ENCODE measurements at places on chromosomes 11 and 22. TPM values are rescaled to one million over a fixed set of nuclear protein-coding genes. Genes with fewer than 3 reads are reported as not detected.

DNA sequence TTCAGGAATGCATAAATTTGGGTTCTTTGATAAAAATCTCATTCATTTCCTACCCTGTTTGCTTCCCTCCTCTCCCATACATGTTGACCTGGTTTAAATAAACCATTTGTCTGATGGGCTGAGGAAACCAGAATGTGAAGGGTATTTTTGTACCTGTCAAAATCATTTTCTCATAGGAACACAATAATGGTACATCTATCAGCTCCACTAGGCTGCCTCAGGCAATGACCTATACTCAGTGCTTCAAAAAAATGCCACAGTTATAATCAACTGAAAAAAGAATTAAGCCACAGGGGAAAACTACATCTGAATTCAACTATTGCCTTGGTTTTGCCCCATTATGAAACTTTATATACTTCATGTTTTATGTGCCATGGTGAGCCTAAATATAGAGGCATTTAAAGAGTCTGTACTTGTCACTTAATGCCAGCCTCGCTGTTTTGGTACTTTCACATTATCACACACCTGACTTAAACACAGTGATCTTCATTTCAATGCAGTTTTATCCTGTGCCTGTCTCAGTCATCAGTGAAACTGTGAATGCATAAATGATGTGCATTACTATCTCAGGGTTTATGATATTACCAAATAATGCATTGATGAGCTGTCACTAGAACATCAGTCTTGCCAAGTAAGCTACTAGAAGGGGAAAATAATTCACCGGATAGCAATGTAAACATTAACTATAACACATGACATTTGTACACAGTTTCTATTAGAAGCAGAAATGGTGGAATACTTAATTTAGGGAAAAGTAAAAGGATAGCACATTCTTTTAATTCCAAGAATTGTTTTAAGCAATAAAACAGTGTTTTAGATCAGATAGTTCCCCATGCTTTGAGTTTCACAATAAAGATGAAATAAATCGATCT lies 92.7 kb downstream of the MSANTD4 start:
- H3K4me1 ChIP-seq: no peaks in the 10 kb centered on the region
- H3K27me3 ChIP-seq: no peaks in the 10 kb centered on the region
- no peak for DNase-seq
- no peaks in the 10 kb centered on the region for H3K36me3 ChIP-seq
- no peak overlapping the region for H3K27ac ChIP-seq

IFITM1 gene
- total RNA-seq: 149 TPM

GRCh38 chr22:29753808-29754657 lies 12.8 kb downstream of the ZMAT5 start:
- H3K4me3 ChIP-seq: no peak overlapping the region
- DNase-seq: no peak
- no peak overlapping the region for H3K27ac ChIP-seq

OR51E2 gene
- total RNA-seq: not detected

- no peak overlapping the region for H3K4me3 ChIP-seq
- H3K36me3 ChIP-seq: peaks cover 51% of the 10 kb centered on the region
- H3K4me1 ChIP-seq: peaks cover 15% of the 10 kb centered on the region
- no peaks in the 10 kb centered on the region for H3K27me3 ChIP-seq
- H3K27ac ChIP-seq: no peak overlapping the region
These were observed 29.4 kb downstream of the RPL27A start for GRCh38 chr11:8711895-8712442.

- H3K4me3 ChIP-seq: no peak overlapping the region
- no peaks in the 10 kb centered on the region for H3K36me3 ChIP-seq
- H3K4me1 ChIP-seq: no peaks in the 10 kb centered on the region
These were observed 6.8 kb downstream of the PPP2R1B start for GRCh38 chr11:111759376-111759775.

DNA sequence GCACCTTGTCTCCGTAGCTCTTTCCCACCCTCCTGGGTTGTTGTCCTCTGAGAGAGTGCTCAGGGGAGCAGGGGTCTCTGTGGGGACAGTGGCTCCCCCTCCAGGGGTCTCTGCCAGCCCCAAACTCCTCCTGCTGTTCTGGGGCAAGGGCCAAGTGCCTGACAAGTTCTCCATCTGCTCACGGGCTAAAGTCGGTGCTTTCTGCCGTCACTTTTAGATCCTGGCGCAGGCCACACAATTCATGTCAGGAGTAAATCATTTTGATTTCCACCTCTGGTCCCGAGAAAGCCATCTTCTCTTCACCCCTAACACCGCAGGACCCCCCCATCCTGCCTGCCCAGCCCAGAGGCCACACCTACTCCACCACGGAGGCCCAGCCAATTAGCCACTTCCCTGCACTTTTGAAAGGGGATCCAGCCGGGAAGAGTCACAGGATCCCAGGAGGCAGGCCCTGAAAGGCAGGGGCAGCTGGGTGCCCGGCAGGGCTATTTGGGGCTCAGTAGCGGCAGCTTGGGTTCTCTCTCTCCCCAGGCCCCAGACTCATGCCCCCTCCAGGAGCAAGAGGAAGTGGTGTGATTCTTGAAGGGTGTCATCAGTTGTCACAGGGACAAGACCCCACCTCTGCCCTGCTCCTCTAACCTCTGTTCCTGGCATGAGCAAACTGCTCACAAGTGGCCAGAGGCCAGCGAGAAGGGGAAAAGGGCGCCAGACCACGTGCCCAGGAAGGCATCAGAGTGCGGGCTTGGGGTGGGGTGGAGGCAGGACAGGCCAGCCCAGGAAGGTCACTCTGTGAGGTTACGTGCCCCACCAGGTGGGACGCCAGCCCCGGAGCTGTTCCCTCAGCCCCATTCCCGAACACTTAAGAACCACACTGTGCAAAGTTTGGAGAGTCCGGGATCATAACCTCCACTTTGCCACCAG lies 1.3 kb downstream of the MACROD1 start:
- peaks cover 18% of the 10 kb centered on the region for H3K27me3 ChIP-seq
- DNase-seq: no peak
- H3K4me3 ChIP-seq: peak overlapping the region; percentile 81
- H3K27ac ChIP-seq: no peak overlapping the region
- H3K4me1 ChIP-seq: peaks cover 29% of the 10 kb centered on the region

DNA sequence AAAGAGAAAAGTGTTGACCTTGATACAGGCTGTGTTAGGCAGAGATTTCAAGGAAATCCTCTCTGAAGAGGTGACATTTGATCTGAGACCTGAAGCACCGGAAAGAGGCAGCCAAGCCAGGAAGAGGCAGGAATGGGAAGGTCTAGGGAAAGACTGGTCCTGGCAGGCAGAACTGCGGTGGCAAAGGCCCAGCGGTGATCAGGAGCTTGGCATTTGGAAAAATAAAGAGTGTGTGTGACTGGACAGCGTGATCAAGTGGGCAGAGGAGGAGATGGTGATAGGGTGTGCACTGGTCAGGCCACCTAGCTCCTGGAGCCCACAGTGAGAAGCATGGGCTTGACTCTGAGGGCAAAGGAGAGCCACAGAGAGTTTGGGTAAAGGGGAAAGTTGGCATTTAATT lies 27.2 kb upstream of the GAB4 start:
- peaks cover 20% of the 10 kb centered on the region for H3K27me3 ChIP-seq
- DNase-seq: no peak
- H3K27ac ChIP-seq: no peak overlapping the region
- peaks cover 5% of the 10 kb centered on the region for H3K4me1 ChIP-seq
- no peaks in the 10 kb centered on the region for H3K36me3 ChIP-seq
- no peak overlapping the region for H3K4me3 ChIP-seq

GRCh38 chr11:132576706-132577105 lies 955.6 kb downstream of the OPCML start:
- no peaks in the 10 kb centered on the region for H3K4me1 ChIP-seq
- H3K27me3 ChIP-seq: no peaks in the 10 kb centered on the region
- no peak for DNase-seq

DNA sequence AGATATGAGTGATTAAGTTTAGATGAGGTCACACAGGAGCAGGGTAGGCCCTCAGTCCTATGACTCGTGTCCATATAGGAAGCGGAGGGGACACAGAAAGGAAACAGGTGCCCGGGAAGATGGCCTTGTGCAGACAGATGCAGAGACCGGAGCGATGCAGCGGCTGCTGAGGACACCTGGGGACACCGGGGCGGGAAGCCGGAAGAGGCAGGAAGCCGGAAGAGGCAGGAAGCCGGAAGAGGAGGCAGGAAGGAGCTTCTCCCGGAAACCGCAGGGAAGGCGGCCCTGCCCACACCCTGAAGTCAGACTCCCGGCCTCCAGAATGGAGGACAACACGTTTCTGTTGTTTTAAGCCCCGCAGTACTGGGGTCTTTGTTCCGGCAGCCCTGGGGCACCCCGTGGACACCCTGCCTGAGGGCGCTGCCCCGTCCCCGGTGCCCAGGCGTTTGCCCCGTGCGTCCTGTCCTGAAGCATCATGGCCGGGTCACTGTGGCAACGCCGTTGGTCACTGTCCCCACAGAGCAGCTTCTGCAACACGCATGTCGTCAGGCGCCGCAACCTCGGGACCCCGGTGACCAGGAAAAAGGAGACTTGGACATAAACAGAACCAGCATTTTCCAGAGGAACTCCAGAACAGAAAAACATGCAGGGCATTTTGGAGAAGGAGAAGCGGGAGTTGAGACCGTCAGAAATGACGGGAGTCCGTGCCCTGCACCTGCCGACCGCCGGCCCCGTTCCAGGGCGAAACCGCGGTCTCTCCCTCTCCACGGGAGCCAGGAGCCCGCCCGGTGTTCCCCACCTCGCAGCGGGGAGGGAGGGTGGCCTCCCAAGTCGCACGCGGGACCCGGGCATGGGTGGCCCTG lies 103.4 kb downstream of the BRD1 start:
- H3K4me3 ChIP-seq: peak overlapping the region; percentile 29
- peaks cover 3% of the 10 kb centered on the region for H3K4me1 ChIP-seq
- no peaks in the 10 kb centered on the region for H3K36me3 ChIP-seq
- no peak overlapping the region for H3K27ac ChIP-seq
- H3K27me3 ChIP-seq: peaks cover 16% of the 10 kb centered on the region
- peak; percentile 11 for DNase-seq

DNA sequence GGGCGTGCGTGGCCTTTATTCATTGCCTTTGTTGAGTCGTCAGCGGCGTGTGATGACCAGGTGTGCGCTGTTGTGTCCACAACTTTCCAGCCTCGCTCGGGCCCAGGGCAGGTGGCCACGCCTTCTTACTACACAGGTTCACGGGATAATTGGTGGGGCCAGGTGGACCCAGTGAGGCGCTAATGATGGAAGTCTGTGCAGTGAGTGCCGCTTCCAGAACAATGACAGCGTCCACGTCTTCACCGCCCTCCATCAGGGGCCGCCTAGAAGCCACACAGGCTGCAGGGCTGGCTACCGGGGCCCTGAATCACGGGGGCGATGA lies 1197.3 kb downstream of the BRD1 start:
- no peak overlapping the region for H3K4me3 ChIP-seq
- H3K27ac ChIP-seq: no peak overlapping the region
- no peak for DNase-seq
- no peaks in the 10 kb centered on the region for H3K36me3 ChIP-seq

Measured in left lung (tissue), 14 donors.